ENCODE measurements at places on chromosomes 12 and 14.
A peak's percentile ranks its signal among the peaks of the same experiment; 100 is the strongest.

GRCh38 chr14:59245809-59246295 is 57.4 kb downstream of the DAAM1 start:
- no peak for DNase-seq

DNA sequence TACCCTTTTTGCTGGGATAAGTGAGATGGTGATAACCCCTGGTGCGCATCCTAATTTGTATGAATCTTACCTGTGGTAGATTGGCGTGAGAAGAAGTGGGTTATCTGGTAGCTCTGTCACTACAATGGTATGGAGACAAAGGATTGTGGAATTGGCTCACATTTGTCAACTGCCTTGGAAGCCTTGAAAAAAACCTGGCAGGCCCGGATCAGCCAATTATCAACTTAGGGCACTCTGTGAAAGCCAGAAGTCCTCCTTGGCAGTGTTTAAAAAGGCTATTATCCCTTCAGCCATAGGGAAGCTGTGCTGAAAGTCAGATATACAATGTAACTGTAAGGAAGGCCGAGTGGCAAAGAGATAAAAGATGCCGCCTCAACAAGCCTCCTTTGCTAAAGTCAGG is 56.5 kb downstream of the WASHC3 start:
- DNase-seq: no peak

GRCh38 chr14:65160091-65160490 is 57.8 kb upstream of the MAX start:
- no peak for DNase-seq

DNA sequence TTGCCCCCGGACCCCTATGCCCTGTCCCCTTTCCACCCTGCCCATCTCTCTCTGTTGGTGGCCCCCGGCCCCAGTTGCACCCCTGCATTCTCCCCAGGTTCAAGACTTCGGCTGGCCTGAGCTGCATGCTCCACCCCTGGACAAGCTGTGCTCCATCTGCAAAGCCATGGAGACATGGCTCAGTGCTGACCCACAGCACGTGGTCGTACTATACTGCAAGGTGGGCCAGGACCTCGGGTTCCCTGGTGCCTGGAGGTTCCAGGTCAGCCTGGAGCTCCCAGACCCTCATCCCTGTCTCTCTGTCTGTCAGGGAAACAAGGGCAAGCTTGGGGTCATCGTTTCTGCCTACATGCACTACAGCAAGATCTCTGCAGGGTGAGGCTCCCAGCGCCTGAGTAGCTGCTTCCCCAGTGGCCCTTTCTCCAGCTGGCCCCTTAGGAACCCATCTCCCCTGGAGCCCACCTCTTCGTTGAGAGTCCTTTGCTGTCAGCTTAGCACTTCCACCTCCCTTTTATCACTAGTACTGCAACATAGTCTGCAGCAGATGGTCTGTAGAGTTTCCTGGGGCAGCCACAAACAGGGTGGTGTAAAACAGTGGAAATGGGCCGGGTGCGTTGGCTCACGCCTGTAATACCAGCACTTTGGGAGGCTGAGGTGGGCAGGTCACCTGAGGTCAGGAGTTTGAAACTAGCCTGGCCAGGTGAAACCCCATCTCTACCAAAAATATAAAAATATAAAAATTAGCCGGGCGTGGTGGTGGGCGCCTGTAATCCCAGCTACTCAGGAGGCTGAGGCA is 5.8 kb downstream of the TNS2 start:
- DNase-seq: no peak

DNA sequence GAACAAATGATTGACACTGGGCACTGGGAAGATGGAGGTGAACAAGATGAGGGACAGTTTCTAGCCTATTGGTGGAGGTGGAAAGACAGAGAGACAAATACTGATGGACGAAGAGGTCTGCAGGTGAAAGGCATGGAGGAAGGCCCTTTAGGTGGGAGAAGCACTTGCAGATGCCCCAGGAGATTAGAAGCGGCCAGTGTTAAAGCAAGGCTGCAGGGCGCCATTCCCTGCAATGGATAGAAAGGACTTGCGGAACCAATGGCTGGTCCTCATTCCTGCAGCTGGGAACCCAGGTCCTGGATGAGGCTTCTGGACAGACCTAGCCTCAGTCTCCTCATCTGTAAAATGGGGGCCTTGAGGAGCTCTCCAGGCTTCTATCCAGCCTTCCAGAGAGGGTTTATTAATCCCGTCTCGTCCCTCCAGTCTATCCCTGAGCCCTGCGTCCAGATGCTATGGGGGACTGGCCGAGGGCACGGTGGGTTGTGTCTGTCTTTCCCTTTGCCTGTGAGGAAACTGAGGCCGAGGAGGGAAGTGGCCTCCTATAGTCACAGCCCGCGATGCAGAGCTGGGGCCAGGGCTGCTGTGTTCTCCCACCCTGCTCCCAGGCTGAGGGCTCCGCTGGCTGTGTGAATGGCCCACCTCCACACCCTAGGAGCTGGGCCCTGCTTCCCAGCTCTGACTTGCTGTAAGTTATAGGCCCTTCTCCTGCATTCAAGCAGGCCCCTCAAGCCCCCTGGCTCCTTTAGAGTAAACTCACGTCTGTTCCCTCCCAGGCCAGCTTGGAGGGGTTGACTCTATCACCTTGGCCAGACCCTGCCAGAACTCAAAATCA is 33.0 kb downstream of the CYP46A1 start:
- DNase-seq: no peak

GRCh38 chr14:87935886-87936285 is 57.1 kb downstream of the GALC start:
- no peak for DNase-seq

DNA sequence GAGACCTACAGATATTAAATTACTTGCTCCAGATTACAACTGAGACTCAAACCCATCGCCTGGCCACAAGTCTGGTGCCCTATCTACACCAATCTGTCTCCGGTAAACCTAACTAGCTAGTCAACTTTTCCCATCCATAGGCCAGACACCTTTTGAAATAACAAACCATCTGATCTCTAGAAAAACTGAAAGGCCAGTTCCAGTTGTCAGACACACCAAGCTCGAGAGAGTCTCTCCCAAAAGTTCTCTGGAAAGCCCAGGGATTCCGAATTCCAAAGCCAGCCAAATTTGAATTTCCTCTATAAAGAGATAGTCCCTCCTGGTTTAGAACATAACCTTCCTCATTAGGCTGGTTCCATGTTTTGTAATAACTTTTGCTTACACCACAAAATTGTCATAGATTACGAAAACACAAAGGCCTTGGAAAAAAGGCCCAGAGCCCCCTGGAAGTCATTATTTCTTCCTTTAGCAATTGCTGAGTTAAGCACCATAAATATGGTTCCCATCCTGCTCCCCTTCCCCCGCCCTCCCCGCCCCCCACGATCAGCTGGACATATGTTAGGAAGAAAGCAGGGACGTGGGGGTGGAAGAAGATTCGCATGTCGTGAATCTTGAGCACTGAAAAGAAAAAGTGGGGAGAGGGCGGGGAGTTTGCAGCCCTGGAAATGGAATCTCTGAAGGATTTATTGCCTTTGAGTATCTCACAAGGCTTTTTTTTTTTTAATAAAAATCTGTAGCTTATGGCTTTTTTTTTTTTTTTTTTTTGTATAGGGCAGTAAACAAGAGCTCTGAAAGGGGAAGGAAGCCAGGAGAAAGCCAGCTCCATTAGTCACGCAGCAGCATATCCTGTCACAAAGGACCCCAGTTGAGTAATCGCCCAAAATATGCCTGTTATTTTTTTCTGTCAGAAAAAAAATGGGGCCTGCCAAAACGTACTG is 110.4 kb downstream of the ZFP36L1 start:
- peak; percentile 56 for DNase-seq

- DNase-seq: no peak
These were observed 57.0 kb downstream of the PLEKHG7 start for GRCh38 chr12:92759634-92760268.

- DNase-seq: no peak
These were observed 377 bp upstream of the BCL7A start for GRCh38 chr12:122021193-122021821.

GRCh38 chr14:98897605-98898309 is 374.2 kb downstream of the BCL11B start:
- DNase-seq: no peak

- DNase-seq: no peak
These were observed 16.7 kb downstream of the NT5DC3 start for GRCh38 chr12:103824290-103824689.

DNA sequence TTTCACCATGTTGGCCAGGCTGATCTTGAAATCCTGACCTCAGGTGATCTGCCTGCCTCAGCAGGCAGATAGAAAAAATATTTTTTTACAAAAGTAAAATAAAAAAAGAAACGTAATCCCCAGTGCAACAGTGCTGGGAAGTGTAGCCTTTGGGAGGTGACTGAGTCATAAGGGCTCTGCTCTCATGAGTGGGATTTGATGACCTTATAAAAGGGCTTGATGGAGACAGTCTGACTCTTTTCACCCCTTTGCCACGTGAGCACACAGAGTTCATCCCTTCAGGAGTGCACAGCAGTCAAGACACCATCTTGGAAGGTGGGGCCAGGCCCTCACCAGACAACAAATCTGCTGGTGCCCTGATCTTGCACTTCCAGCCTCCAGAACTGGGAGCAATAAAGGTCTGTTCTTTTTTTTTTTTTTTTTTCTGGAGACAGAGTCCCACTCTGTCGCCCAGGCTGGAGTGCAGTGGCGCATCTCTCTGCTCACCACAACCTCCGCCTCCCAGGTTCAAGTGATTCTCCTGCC is 24.7 kb upstream of the DYNC1H1 start:
- DNase-seq: no peak

DNA sequence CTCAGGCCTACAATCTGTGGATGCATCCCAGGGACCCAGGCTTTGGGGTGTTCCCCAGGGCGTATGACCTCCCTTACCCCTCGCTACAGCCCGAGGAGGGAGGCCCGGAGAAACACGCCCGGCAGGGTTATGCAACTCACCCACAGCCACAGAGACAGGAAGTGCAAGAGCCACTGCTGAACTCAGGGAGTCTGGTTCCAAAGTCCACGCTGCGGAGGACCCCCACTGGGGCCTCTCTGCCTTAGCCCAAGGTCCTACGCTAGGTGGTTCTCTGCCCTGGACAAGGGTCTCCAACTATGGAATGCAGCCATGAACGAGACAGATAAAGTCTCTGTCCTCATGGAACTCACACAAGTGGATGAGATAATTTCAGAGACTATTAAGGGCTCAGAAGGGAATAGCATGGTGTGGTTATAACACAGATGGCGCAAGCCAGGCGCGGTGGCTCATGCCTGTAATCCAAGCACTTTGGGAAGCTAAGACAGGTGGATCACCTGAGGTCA is 11.3 kb downstream of the SCARB1 start:
- DNase-seq: no peak

DNA sequence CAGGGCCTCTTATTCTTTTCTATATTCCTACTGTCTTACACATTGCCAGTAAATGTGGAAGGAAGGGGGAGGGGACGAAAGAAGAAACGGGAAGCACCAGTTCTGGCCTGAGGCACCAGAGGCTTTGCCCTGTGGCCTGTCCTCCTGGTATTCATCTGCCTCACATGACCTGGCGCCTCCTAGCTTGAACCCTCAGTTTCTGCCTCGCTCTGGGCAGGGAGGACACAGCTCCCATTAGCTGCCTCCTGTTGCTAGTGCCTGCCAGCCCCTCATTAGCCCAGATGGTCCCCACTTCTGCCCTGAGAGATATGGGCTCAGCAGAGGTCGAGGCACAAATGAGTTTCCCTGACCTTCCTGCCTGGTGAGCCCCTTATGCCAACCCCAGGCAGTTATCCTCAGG is 3.0 kb upstream of the PLEKHG6 start:
- no peak for DNase-seq

GRCh38 chr14:24659916-24660570 is 26.1 kb upstream of the GZMB start:
- DNase-seq: no peak

- peak; percentile 22 for DNase-seq
These were observed 430.0 kb downstream of the ETNK1 start for GRCh38 chr12:23055004-23055403.

- no peak for DNase-seq
These were observed 3.9 kb downstream of the GPHN start for GRCh38 chr14:66511849-66512248.

DNA sequence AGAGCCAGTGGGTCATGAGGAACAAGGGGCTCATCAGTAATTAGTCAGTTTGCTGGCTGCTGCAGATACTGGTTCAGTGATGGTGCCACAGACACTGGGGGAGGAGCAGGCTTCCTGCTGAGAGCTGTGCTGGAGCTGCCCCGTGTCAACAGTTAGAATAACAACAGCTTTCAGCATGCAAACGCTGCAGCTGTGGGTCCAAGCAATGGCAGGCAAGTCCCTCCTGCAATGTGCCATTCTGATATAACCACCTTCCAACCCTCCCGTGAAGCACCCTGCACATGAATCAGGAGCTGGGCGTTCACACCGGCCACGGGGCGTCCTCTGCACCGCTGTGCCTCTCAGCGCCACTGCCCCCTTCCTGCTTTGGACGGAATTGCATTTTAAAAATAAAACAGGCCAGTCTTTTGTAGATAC is 258.4 kb upstream of the SFSWAP start:
- no peak for DNase-seq

DNA sequence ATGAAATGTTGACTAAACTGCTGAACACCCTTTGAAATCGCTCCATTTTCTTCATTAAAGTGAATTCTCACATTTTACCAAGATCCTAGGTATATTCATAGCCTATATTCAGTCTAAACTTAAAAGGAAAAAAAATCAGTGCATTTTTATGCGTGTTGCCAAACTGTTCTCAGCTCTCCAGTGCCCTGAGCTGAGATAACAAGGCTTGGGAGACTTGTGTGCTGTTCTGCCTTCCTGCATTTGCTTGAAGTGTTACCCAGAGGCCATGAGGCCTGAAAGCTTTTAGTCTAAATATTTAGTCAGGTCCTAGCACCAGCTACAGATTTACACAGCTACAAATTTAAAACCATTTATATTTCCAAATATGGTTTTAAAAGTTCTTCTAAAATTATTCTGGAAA is 8.6 kb upstream of the PALS1 start:
- DNase-seq: no peak

DNA sequence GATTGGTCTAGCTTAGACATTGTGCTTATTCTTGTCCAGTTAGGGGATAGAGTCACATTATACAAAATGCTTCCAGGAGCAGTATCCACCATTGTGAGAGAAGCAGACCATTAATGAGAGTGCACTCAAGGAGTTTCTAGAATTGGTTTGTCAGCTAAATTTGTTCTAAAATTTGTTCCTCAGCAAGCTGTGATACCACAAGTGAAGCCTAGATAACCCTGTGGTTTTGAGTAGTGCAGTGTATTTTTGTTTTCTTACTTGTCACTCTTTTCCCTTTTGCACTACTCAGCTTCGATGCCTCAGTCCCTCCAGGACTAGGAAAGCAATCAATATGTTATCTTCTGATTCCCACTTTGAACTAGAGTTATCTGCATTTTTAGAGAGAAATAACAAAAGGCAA is 42.5 kb upstream of the AKAP6 start:
- no peak for DNase-seq

GRCh38 chr14:99515301-99516155 is 34.3 kb downstream of the CCNK start:
- no peak for DNase-seq

DNA sequence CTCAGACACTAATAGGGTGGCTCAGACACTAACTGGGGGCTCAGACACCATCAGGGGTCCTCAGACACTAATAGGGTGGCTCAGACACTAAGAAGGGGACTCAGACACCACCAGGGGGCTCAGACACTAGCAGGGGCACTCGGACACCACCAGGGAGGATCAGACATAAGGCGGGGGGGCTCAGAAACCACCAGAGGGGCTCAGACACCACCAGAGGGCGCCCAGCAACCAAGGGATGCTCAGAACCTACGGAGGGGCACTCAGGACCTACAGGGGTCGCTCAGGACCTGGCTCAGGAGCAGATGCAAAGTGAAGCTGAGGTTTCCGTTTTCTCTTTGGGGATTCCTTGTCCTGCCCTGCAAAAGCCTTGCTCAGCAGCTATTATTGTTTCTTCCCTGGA is 448.5 kb downstream of the TMEM121 start:
- no peak for DNase-seq

GRCh38 chr14:91873471-91874415 is 6.4 kb upstream of the TC2N start:
- DNase-seq: no peak

- no peak for DNase-seq
These were observed 60.3 kb downstream of the NUAK1 start for GRCh38 chr12:106078358-106079010.
